Stimulated activated CD8-positive, alpha-beta memory T cell treated with anti-CD3 and anti-CD28 coated beads, Interleukin-15, amount 100 ng/mL, for 24 hours (primary cell): ENCODE measurements at places on chromosomes 6 and 20.

DNA sequence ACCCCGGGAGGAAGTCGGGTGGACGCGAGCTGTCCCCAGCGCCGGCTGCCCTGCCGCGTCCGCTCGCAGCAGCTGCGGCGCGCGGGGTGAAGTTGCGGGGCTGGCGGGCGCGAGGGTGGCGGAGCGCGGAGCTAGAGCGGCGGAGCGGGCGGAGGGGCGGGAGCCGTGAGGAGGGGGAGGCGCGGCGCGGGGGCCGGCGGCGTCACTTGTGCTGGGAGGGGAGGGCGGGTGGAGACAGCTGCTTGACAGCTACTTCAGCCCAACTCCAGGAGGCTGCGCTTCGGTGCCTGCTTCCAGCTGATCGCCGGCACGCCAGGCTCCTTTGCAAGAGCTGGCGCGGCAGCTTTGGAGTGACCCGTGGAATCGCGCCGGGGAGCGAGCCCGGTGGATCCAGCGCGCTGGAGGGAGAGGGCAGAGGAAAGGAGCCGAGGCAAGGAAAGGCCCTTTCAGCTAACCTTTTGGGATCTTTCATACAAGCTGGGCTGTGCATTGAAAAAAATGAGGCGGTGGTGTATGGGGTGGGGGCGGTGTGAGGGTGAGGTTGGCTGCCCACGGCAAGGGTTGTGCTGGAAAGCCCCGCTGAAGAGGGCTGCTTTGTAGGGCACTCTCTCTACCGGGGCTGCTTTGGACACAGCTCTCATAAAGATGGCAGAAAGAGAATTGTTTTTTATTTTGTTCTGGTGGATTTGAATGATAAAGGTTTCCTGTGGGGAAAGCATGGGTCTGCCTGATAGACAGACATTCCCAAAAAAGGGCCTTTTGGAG, 24.6 kb downstream of the RIPOR2 start:
- no peak for DNase-seq

DNA sequence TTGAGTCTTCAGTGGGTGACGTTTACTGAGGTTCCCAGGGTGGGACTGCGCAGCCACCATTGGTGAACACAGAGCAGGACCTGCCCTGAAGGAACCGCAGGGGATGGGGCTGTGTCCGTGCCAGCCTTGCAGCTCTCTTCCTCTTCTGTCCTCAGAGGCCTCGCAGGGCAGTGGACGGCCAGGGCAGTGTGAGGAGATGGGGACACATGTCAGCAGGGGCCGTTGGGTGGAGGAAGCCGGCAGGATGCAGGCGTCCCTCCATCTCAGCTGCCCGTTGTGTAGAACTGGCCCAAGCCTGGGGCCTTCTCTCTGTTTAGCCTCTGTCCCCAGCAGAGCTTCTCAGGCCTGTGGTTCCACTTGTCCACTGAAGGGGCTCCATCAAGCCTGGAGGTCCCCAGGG, 53.6 kb upstream of the SMOC2 start:
- no peak for DNase-seq

- no peak for DNase-seq
These were observed 30.1 kb downstream of the GLP1R start for GRCh38 chr6:39078695-39079094.

- DNase-seq, result no peak
These were observed 16.5 kb upstream of the LIN28B start for GRCh38 chr6:104940238-104940892.

- DNase-seq, result no peak
These were observed 182.8 kb upstream of the FOXQ1 start for GRCh38 chr6:1129131-1129530.

- no peak for DNase-seq
These were observed 146.5 kb downstream of the EDN1 start for GRCh38 chr6:12436683-12437082.

DNA sequence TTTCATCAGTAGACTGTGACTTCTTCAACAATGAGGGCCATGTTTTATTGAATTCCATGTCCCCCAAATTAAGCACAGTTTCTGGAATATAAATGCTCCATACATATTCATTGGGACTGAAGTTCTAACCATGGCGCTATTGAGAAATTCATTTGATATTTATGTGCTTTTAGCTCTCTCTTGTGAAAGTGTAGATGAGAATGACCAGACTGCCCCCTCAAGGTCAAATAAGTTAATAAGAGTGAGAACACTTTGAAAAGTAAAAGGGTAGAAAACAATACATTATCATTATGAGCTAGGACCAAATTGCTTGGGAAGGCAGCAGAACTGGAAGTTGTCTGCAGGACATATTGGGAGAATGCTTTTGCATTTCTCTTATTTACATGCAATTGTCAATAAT, 597.9 kb downstream of the EPM2A start:
- DNase-seq, result no peak

DNA sequence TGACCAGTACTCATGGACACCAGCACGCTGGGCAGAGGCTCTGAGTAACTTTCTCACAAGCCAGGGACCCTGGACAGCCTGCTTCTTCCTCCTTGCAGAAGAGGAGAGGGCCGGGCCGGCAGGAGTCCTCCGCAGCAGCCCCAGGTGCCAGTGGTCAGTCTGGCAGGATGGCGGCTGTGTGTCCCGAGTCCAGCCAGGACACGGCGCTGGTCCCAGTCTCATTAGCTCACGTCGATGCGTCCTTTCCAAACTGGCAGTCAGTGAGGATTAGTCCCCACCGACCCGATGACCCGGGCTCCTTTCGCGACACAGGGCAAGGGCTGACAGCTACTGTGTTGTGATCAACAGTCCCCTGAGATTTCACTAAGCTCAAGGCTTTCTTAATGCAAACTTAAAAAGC, 267.0 kb downstream of the TAF4 start:
- DNase-seq, result no peak

DNA sequence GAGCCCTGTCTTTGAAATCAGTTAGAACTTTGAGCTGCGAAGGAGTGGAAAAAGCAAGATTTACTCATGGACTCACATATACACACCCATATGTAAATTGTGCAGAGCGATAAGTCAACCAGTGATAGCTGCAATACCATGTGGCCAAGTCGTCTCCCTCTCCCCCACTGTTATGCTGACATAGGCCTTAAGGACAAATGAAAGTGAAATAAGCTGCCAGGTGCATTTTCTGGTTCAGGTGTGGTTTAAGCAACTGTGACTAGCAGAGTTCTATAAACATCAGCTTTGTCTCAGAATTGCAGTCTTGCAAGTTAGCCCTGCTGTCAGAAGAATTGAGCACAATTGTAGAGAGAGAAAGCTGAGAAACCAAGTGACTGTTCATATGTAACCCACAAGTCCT, 9.6 kb downstream of the FAM83B start:
- no peak for DNase-seq

GRCh38 chr20:62804021-62804626, 511 bp upstream of the OGFR start:
- DNase-seq, result no peak
